ENCODE measurements at places on chromosomes 4 and X. TPM values are rescaled to one million over a fixed set of nuclear protein-coding genes. Genes with fewer than 3 reads are reported as not detected.

CXCL1 gene
- total RNA-seq: 16.4 TPM

PNMA6F gene
- not detected for total RNA-seq

SSX2 gene
- total RNA-seq: not detected

SLC35A2 gene
- 13.2 TPM for total RNA-seq

GAGE12E gene
- total RNA-seq: not detected

PGAM4 gene
- not detected for total RNA-seq

IDS gene
- total RNA-seq: 32.1 TPM

VMA21 gene
- 44.7 TPM for total RNA-seq

All from smooth muscle cell of trachea (primary cell).